ENCODE measurements at places on chromosomes 5 and 9. TPM values are rescaled to one million over a fixed set of nuclear protein-coding genes. Genes with fewer than 3 reads are reported as not detected.
A peak's percentile ranks its signal among the peaks of the same experiment; 100 is the strongest.

GABBR2 gene
- not detected for total RNA-seq

KCNIP1 gene
- total RNA-seq, result not detected

SPACA9 gene
- 2.9 TPM for total RNA-seq

PTGER4 gene
- total RNA-seq, result 83.8 TPM

TRPM6 gene
- not detected for total RNA-seq

ANXA2R gene
- total RNA-seq, result 6.0 TPM

SLC6A3 gene
- not detected for total RNA-seq

GPR21 gene
- total RNA-seq, result 0.32 TPM

SLC34A1 gene
- total RNA-seq, result not detected

DMRTA1 gene
- total RNA-seq, result not detected

TGFBI gene
- not detected for total RNA-seq

PCDHB1 gene
- total RNA-seq, result not detected

RELL2 gene
- total RNA-seq, result 20.9 TPM

GRCh38 chr9:15059003-15059402, 148.8 kb upstream of the FREM1 start:
- no peak for DNase-seq

DNA sequence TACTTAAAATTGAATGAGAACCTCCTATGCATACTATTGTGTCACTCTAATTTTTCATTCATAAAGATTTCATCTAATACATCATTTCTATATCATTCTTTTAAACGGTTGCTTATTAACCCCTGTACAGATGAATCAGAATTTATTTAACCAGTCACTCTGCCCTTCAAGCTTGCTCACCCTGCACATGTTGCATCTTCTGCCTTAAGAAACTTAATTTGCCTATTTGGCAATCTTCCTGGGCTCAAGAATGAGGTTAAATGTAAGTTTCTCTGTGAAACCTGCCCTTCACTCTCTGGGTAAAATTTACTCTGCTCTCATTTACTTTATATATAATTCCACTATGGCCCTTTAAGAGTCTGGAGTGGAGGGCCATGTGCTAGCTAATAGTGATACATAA, 434.7 kb upstream of the ZNF608 start:
- DNase-seq, result no peak

GRCh38 chr9:18487611-18488010, 13.7 kb downstream of the ADAMTSL1 start:
- no peak for DNase-seq

- DNase-seq, result peak; percentile 78
Observed at GRCh38 chr5:88833371-88834130, 49.4 kb downstream of the MEF2C start.

DNA sequence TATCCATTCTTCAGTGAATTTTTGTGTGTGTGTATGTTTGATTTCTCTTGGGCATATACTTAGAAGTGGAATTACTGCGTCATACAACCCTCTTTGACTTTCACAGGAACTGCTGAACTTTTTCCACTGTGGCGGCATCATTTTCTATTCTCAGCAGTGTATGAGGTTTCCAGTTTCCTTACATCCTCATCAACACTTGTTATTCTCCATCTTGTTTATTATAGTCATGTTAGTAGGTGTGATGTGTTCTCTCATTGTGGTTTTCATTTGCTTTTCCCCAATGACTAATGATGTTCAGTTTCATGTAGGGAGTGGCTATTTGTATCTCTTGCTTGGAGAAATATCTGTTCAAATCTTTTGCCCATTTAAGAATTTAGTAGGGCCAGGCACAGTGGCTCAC, 2.6 kb downstream of the ZNF79 start:
- DNase-seq, result peak; percentile 80

DNA sequence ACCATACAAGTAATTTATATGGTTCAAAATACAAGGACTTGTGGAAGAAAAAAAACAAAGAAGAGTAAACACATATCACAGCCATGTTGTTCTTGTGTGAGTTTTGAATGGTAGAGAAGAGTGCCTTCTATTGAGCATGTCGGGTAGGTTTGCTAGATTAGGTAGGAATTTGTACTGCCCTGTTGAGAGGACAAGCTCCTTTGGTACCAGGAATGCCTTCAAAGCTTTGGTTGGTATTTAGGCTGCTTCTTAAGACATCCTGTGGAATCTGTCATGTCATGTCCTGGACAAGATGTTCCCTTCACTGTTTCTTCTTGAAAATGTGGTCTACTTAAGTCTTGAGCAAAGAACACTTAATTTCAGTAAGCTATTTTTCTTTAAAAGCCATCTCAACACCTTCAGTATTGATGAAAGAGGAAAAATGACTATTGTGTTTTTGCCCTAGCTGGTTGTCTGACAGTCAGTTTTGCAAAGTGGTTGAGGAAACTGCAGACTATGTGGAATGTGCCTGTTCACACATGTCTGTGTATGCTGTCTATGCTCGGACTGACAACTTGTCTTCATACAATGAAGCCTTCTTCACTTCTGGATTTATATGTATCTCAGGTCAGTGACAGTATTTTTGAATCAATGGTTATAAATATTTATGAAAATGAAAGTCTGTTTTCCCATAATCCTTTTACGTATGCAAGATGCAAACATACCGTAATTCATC, 296.9 kb downstream of the ADGRV1 start:
- DNase-seq, result no peak

- DNase-seq, result no peak
Observed at GRCh38 chr5:61130289-61130688, 32.0 kb downstream of the SMIM15 start.

DNA sequence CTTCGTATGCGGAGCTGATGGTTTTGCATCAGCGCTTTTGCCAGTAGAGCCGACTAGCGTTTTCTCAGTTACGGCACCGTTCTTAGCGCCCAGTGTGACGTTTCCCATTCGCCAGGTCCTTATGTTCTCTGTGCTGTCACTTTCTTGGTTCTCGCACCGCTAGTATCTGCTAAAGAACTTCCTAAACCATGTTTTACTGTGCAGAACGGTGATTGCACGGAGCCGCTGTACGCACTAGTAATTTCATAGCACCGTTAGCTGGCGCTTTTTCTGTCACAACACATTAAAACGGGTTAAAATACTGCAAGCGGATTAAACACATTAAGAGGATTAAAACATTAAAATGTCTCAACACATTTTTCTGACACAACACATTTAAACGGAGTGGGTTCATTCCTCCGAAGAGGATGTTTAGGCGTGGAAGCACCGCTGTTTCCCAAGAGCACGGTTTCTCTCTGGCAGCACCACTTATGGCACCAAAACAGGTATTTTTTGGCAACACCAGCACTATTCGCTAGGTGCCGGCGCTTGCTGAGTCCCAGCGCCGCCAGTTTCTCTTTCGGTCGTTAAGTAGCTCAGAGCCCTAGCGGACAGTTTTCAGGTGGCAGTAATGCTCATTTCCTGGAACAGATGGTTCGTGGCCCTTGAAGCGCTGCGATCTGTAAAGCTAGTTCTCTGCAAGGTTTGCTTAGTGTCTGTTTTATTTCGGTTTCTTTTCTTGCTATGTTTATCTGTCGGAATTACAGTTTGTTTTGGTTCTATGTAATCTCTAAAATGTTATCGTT, 20.3 kb downstream of the ANXA2R start:
- DNase-seq, result peak; percentile 90

- peak; percentile 23 for DNase-seq
Observed at GRCh38 chr5:80083101-80083890, 48.1 kb downstream of the THBS4 start.

- DNase-seq, result no peak
Observed at GRCh38 chr5:73288803-73289720, 116.1 kb downstream of the TMEM174 start.

GRCh38 chr5:3301306-3301705, 294.3 kb upstream of the IRX1 start:
- DNase-seq, result no peak

DNA sequence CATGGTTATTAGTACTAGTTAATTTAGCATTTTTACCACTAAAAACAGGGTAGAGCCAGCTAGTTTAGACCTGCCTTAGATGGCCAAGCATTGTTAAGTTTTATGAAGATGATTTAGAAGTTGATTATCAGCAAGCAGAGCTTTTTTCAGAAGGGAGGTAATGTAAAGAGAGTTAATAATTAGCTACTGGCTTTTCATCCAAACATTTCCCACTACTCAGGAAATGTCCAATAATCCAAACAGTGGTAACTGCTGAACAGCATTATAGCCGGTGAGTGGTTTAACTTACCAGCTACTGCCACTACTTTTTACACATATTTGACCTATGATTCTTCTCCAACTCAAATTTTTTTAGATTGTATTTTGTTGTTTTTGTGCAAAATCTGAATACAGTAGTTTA, 1.7 kb downstream of the ITGA1 start:
- DNase-seq, result no peak

- peak; percentile 88 for DNase-seq
Observed at GRCh38 chr5:40410231-40410861, 269.4 kb upstream of the PTGER4 start.

DNA sequence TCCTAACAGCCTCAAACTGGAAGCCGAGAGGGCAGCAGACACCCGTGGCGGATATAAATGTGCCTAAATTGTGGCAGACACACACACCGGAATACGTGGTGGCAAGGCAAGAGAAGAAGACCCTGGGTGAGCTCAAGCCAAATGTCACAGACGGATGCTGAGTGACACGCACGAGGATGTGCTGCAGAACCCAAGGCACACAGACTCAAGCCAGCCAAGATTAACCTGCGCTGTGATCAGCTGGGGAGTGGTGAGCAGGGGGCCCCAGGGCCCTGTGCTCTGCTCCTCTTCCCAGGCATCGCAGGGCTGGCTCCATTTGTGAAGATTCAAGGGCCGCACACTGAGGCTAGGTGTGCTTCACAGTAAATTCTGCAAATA, 16.4 kb downstream of the SEMA4D start:
- DNase-seq, result peak; percentile 50

- DNase-seq, result peak; percentile 45
Observed at GRCh38 chr9:98807814-98808195, 335 bp downstream of the GALNT12 start.

DNA sequence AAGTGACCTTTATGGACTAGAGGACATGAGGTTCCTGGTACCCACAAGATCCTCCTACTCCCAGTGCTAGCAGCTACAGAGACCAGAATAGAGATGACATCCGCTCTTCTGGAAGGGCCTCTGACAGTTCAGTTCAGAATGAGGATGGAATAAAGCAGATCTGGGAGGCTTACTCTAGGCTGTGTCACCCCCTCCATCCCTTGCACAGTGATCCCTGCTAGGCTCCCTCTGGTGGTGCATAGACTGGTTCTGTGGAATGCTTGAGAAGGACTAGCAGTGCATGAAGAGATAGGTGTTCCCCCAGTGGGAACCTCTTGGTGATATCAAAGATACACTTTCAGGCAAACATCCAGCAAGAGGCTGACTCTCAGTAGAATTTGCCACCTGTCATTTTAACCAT, 83.0 kb downstream of the NPR3 start:
- no peak for DNase-seq

DNA sequence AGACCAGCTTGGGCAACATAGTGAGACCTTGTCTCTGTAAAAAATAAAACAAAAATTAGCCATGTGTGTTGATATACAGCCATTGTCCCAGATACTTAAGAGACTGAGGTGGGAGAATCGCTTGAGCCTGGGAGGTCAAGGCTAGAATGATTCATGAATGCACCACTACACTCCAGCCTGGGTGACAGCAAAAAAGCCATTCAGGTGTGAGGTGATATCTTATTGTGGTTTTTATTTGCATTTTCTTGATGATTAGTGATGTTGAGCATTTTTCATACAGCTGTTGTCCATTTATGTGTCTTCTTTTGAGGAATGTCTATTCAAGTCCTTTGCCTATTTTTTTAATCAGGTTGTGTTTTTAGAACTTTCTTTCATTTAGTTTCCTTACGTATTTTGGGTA, 23.2 kb downstream of the MTAP start:
- DNase-seq, result no peak

- no peak for DNase-seq
Observed at GRCh38 chr5:31347552-31347905, 154.0 kb downstream of the CDH6 start.

- DNase-seq, result no peak
Observed at GRCh38 chr5:142811866-142812557, 41.8 kb downstream of the ARHGAP26 start.

DNA sequence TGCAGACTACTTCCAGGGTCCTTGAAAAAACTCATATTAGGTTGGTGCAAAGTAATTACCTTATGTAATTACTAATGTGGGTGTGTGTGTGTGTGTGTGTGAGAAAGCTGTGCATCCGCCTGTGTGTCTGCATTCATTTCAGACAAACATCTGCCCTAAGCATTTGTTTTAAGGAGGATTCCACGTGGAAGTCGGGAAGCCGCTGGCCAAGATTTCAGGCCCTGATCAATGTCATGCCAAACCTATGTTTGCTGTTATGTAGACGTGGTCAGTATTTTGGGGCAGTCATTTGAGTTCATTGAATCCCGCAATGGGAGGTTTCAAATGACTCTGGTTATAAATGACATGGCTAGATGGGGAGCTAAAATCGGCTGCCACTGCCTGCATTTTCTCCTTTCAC, 33.6 kb upstream of the BASP1 start:
- no peak for DNase-seq

- no peak for DNase-seq
Observed at GRCh38 chr5:34599471-34600117, 56.5 kb upstream of the RAI14 start.

DNA sequence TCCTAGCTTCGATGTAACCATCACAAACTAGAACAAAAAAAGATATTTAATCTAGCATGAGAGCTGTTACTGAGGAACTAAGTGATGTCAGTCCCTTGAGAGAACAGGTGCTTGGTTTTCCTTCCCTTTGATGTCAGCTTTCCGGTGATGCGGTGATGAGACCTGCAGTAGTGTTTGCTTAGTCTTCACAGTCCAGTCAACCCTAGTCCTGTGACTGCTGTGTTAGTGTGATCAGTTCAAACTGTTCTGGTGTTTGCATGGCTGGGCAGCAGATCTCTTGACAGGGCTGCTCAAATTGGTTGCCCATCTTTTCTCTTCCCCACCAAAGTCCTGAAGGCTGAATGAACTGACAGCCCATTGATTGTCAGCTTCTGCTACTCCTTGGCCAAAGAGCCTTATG, 608.6 kb upstream of the DAB2 start:
- DNase-seq, result peak; percentile 51

DNA sequence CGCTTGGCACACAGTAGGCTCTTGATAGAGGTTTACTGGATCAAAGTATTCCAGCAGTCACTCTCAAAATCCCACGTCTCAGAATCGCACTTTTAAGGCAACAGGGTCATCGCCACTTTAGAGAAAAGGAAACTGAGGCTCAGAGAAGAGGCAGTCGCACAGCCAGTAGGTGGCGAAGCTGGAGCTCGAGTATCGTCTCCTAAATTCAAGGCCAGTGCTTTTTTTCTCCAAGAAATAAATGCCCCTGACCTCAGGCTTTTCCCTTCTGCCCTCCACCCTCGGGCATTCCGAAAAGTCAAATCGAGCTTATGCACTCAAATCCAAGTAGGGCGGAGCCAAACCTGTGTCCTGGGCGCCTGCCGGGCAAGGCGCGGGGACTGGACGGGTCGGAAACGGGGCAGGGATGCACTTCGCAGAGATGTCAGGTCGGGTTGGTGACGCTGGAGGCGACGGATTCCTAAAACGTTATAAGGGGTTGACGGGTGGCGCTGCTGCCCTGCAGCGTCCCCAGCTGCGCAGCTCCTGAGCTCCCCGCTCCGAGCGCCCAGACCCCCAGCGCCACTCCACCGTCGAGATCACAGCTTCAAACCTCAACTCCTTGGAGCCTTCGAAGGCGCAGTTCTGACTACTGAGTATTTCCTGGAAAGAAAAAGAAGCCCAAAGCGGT, 4.7 kb upstream of the FOXB2 start:
- DNase-seq, result no peak

- peak; percentile 87 for DNase-seq
Observed at GRCh38 chr5:151659001-151659754, 27.5 kb downstream of the SPARC start.
